Activated CD4-positive, alpha-beta T cell treated with anti-CD3 and anti-CD28 coated beads for 4 hours (primary cell): ENCODE measurements at places on chromosomes 6 and 20.

- DNase-seq: no peak
These were observed 211.2 kb downstream of the CDC5L start for GRCh38 chr6:44598679-44599078.

DNA sequence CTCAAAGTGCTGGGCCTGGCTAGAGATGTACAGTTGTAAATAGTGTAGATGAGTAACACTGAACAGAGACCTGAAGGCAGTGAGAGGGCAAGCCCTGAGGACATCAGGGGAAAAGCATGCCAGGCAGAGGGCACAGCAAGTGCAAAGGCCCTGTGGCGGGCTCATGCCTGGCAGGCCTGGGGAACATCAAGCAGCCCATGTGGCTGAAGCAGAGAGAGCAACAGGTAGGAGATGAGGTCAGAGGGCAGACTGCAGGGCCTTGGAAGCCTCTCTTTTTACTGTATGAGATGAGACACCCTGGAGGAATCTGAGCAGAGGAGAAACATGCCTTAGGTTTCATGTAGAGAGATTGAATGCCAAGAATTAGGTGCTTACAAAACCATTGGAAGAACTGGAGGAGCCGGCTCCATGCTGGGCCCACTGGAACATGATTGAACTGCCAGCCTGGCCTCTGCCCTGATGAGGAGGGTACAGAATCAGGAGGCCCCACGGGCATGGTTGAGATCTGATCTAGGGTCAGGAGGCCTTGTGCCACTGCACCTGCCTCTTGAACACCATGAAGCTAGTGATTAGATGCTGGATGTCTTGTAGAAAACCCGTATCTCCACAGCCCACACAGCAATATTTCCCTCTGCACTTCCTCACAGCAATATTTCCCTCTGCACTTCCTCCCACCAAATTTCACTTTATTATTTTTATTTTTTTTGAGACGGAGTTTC, 5.9 kb upstream of the HMGA1 start:
- no peak for DNase-seq

DNA sequence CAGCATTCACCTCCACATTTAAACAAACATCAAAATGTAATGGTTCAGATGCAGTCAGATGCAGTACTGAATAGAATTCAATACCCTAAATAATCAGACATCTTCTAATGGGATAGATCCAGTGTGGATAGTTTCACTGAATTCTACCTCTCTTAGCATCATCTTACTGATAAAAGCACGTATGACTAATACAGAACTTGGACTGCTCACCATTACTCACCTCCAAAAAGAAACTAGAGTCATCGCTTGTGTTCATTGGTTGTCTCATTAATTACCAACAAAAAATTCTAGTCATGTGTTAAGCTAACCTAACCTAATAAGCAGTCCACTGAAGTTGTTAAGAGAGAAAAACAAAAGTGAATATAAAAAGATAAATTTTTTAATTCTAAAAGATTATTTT, 165.9 kb upstream of the IRAK1BP1 start:
- no peak for DNase-seq

- no peak for DNase-seq
These were observed 29.7 kb upstream of the FAM50B start for GRCh38 chr6:3819161-3820110.

DNA sequence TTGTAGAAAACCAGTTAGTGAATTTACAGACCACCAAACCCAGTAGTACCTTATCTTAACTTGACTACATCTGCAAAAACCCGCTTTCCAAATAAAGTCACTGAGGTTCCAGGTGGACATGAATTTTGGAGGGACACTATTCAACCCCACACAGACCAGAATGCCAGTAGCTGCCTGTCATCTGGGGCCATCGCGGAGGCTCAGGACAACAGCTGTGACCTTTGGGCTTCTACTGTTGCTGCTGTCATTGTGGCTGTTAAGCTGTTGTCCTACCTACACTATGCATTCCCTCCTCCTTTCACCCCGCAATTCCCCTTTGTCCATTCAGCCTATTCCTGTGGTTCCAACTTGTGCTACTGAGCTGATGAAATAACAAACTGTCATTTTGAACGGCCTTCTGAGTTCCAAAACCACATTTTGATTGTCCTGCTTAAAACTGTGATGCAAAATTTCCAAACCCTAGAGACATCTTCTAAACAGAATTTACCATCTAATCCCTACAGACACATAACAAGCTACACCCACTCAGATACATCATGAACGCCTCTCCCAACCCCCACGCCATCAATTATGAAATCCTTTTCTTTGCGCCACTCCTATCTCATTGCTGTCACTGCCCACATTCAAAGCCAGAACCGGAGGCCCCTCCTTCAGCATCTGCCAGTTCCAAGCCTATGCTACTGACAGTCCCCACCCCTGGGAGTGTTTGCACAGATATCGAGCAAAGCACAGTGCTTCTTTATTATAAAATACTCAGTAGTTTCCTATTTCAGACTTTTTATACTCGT, 125.0 kb downstream of the C6orf118 start:
- DNase-seq: no peak

GRCh38 chr6:157304899-157305663, 18.2 kb downstream of the TMEM242 start:
- no peak for DNase-seq

GRCh38 chr20:54431156-54431944, 44.0 kb upstream of the DOK5 start:
- DNase-seq: no peak

DNA sequence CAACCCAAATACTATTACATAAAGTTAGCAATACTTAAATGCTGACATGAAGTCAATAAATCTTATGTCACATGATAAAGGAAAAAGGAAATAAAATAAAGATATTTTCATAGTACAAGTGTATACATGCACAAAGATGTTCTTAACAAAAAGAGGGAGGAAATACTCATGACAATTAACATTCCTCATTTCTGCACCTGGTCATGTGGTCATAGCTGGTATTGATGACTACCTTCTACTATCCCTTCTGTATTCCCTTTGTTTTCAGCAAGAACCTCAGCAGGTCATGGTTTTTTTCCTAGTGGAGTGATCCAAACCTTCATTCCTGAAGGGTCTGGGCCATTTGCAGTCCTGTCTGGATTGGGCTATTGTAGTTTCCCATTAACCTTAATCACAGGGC, 43.5 kb upstream of the FYN start:
- DNase-seq: no peak

- no peak for DNase-seq
These were observed 41.9 kb downstream of the PLEKHG1 start for GRCh38 chr6:150641398-150642139.

- no peak for DNase-seq
These were observed 39.7 kb upstream of the CLVS2 start for GRCh38 chr6:122956376-122956775.

- no peak for DNase-seq
These were observed 57.3 kb upstream of the SLC35B3 start for GRCh38 chr6:8492536-8493133.

GRCh38 chr6:42404484-42404883, 47.2 kb downstream of the TRERF1 start:
- DNase-seq: peak; percentile 29

- DNase-seq: no peak
These were observed 70.5 kb upstream of the FAM184A start for GRCh38 chr6:119148825-119149525.

GRCh38 chr6:17504005-17504404, 96.1 kb upstream of the FAM8A1 start:
- no peak for DNase-seq

DNA sequence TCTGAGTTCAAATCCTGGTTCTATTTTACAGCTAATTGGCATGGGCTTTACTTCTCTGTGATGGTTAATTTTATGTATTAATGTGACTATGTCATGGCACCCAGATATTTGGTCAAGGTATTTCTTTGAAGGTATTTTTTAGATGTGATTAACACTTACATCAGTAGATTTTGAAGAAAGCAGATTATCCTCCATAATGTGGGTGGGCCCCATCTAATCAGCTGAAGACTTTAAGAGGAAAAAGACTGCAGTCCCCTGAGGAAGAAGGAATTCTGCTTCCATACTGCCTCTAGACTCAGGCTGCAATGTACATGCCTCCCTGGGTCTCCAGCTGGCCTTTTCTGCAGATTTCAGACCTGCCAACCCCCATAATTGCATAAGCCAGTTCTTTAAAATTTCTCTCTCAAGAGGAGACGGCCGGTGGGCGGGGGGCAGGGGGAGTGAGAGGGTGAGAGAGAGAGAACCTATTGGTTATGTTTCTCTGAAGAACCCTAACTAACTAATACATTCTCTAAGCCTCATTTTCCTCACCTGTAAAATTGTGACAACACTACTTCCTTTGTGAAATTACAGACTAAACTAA, 338.2 kb upstream of the PRDM1 start:
- no peak for DNase-seq

GRCh38 chr6:11974089-11974488, 38.0 kb upstream of the HIVEP1 start:
- DNase-seq: no peak
